Kidney (tissue), 22 donors: ENCODE measurements at places on chromosomes 7 and 10.

- peak; percentile 48 for DNase-seq
Measured at GRCh38 chr10:48551861-48552591, 52.8 kb downstream of the ARHGAP22 start.

DNA sequence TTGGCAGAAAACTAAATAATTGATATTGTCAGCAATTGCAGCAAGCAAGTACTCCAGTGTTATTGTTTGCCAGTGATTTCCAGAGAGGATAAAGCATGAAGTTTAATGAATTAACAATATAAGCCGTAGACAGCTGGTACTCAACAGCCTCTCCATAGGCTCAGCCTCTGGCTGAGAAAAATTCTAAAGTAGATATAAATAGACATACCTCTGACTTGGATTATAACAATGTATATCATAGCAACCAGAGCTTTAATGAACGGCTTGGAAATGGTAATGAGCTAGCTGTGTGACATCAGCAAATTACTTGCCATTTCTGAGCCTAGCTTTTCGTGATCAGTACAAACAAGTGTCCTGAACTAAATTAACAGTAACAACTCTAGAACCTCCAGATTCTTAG lies 1055.4 kb upstream of the AUTS2 start:
- DNase-seq = no peak

GRCh38 chr10:34126371-34127151 lies 688.5 kb downstream of the PARD3 start:
- no peak for DNase-seq

- DNase-seq = peak; percentile 66
Measured at GRCh38 chr7:47576031-47576865, 5.7 kb downstream of the TNS3 start.

DNA sequence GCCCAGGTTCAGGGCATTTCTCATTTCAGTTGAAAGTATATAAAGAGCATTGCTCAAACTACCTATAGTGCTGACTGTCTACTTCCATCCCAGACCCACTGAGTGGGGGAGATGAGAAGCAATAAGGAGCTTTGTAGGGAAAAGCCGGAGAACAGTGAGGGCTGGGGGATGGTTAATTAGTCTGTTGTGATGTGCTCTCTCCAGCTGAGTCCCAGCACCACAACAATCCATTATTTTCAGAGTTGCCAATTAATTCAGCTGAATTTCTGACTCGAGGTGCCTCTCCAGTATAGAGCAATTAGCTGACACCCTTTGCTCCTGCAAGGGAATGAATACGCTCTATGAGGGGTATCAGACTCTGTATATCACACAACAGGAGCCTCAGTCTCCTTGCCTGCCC lies 1118.6 kb downstream of the SORCS3 start:
- no peak for DNase-seq

DNA sequence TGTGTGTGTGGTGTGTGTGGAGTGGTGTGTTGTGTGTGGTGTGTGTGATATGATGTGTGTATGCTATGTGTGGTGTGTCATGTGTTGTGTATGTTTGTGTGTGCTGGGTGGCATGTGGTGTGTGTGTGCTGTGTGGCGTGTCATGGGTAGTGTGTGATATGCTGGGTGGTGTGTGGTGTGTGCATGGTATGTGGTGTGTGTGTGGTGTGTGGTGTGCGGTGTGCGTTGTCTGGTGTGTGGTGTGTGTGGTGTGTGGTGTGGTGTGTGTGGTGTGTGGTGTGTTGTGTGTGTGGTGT lies 37.5 kb upstream of the DNAJB6 start:
- DNase-seq = no peak

GRCh38 chr10:396535-397220 lies 261.4 kb downstream of the ZMYND11 start:
- DNase-seq = no peak

DNA sequence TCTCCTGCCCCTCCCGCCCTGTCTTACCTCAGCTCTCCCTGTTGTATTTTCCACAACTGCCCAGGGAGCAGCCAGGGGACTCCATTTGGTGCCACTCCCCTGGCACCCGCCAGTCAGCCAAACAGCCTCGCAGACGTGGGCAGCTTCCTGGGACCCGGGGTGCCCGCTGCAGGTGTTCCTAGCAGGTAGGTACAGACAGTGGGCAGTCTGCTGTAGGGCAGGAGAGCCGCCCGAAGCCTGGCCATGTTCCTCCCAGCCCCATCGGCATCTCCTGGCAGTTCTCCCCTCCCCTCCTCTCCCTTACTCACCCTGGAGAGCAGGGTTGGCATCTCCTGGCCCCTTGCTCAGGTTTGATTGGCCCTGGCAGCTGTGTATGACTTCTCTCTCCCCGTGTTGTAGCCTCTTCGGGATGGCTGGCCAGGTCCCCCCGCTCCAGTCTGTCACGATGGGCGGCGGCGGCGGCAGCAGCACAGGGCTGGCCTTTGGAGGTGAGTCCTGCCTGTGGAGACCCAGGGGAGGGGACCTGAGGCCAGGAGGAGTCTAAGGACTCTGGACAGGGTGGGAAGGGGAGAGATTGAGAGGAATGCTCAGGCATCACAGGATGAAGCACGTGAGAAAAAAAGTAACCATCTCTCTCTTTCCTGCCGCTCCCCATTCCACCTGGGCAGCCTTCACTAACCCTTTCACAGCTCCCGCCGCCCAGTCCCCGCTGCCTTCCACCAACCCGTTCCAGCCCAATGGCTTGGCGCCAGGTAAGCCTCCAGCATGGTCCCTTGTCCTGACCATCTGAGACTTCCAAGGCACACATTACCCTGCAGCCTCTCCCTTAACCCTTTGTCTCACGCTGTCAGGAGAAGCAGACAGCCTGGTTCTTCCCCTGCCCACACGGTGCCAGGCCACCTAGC lies 11.3 kb downstream of the SAP25 start:
- DNase-seq = no peak

- no peak for DNase-seq
Measured at GRCh38 chr7:116697761-116698160, 25.8 kb downstream of the MET start.

GRCh38 chr10:128210215-128211063 lies 84.2 kb upstream of the MKI67 start:
- DNase-seq = peak; percentile 64

DNA sequence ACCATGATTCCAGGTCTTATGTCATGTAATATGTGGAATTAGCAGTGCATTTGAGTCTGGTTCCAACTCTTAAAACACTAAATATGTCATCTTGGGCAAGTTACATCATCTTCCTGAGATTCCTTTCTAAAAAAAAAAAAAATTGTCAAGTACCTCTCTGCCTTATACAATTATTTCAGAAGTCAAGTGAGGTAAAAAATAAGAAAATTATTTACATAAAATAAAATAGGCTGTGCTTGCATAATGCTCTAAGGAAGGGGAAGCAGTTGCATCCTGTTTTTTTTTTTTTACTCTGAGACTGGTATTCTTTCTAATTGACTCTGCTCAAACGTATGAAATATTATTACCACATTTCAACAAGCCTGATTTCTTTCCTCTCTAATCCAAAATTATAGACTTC lies 55.1 kb upstream of the SEMA3A start:
- no peak for DNase-seq

- DNase-seq = no peak
Measured at GRCh38 chr7:7970237-7970530, 1.6 kb downstream of the GLCCI1 start.

DNA sequence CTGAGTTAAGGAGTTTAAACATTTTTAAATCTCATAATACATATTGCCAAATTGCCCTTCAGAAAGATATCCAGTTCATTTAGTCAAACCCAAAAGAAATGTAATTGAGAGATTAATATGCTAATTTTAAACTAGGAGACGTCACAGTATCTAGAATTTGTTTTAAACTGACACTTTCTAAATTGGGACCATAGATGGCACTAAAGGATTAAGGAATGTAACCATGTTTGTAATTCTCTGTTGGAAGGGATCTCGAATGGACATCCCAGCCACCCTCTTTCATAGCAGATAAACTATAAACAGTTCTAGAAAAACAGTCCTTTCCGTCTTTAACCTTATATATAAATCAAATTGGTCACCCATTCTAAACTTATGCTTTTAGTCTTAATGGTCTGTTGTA lies 30.0 kb upstream of the SAMD9L start:
- no peak for DNase-seq

- DNase-seq = no peak
Measured at GRCh38 chr7:84605301-84605700, 410.7 kb upstream of the SEMA3A start.

DNA sequence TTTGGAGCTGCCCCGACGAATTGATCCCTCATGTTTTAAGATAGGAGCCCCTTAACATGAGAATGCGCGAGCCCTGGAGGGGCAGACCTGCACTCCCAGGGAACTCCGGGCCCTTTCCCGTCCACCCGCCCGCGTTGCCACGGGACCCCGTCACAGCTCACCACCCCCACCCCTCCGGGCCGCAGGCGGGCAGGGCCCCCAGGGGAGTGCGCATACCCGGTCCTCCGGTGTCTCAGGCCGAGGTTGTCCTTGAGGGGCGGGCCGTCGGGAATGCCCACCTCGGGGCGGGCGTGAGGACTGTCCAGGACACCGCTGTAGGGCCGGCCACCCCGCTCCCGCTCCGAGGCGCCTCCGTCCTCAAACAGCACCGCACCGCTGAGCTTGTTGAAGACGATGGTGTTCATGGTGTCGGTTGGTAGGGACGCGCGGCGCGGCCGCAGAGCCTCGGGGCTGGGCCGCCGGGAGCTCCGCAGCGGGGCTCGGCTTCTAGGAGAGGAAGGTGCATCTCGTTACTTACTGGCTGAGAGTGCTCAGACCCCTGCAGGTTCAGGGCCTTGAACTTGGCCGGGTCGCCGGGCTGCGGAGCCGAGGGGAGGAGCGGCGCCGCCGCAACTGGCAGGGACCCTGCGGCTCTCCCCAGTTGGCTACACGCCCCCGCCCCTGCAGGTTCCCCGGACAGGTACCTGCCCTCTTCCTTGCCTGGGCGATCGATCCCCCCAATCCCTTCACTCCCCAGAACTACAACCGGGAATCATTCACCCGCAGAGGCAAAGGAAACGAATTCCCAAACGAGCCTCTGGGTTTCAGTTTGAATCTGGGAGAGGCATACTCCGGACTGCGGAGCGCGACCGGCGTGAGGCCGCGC lies 2.4 kb downstream of the MKX start:
- DNase-seq = peak; percentile 67

- DNase-seq = no peak
Measured at GRCh38 chr10:71473671-71474599, 77.2 kb downstream of the CDH23 start.

DNA sequence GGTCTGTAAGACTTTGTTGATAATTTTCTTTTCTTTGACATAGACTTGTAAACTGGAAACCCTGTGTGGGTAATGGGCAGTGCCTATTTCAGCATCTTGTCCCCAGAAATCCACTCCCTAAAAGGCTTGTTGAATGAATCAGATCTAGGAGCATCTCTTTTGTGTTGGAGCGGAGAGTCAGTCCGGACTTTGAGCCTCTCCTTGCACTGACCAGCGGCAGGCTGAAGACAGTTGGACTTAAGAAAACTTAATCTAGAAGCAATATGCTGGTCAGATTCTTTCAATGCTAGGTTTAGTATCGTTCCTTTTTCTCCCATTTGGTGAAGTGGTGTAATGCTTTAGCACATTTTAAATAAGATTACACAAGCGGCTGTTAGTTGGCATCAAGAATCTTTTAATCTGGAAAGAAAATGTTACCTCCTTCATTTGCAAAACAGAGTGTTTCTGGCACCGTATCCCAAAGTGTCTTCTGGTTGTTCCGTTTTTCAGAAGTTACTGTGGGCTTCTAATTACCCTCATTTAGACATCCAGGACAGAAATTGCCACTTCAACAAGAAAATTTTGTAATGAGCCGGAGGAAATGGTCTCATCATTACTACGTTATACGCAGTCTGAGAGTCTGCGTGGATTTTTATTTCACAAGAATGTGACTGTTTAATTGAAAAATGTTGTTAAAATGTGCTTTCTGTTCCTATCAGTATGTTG lies 74.7 kb downstream of the CUX1 start:
- no peak for DNase-seq

DNA sequence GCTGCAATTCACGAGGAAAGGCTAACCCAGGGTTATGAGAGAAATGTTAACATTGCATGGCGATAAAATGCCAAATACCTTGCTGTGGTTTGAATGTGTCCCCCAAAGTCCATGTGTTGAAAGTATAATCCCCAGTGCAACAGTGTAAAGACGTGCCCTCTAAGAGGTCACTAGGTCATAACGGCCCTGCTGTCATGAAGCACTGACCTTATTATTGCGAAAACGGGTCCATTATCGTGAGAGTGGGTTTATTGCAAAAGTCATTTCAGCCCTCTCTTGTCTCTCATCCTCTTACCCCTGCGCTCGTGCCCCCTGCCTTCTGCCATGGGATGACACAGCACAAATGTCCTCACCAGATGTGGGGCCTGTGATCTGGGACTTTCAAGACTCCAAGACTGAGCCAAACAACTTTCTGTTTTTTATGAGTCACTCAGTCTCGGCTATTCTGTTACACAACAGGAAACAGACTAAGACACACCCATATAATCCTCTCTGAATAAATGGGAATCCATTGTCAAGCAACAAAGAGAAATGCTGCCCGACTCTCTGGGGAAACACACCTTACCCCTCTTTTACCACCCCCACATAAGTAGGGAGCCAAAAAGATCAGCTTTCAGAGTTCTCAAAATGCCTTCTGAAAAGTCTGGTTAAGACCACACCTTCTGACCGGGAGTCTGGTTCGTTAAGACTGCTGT lies 73.1 kb upstream of the UCN3 start:
- DNase-seq = no peak

DNA sequence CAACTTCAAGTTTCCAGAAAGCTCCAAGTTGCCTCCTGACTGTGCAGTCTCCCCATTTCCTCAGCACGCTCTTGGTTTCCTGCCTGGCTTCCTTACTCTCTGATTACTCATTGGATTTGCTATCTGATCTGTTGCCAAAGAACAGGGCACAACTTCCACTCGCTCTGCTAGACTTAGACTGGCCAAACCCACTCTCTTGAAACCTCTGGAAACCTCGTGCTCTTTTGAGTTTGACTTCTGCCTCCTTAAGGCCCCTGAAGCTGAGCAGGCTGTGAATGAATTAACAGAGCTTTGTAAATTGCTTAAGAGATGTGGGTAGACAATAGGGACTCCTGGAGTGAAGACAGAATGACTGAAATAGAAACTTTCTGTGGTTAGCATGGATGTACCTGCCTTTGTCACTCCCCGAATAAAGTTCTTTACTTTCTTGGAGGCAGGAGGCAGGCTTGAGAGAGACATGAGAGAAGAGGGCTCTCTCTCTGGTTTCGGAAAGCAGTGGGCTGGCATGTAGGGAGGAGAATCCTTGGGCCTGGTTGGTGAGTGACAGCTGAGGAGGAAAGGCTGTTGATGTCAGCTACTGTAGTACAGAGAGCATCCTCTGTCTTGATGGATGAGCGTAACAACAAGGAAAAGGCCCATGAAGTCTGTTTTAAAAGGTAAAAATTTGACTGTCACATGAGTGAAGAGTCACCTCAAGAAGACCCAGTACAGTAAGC lies 70.8 kb downstream of the CHN2 start:
- DNase-seq = no peak
